ENCODE measurements at places on chromosomes 7 and 10. TPM values are rescaled to one million over a fixed set of nuclear protein-coding genes. Genes with fewer than 3 reads are reported as not detected.

Gene FBXL13
- total RNA-seq = 0.75 TPM

- H3K36me3 ChIP-seq = peaks cover 34% of the 10 kb centered on the region
- H3K4me3 ChIP-seq = no peak overlapping the region
- no peak for DNase-seq
- H3K4me1 ChIP-seq = no peaks in the 10 kb centered on the region
- H3K27me3 ChIP-seq = no peaks in the 10 kb centered on the region
Measured at GRCh38 chr10:102001435-102002068, 54.4 kb downstream of the ARMH3 start.

DNA sequence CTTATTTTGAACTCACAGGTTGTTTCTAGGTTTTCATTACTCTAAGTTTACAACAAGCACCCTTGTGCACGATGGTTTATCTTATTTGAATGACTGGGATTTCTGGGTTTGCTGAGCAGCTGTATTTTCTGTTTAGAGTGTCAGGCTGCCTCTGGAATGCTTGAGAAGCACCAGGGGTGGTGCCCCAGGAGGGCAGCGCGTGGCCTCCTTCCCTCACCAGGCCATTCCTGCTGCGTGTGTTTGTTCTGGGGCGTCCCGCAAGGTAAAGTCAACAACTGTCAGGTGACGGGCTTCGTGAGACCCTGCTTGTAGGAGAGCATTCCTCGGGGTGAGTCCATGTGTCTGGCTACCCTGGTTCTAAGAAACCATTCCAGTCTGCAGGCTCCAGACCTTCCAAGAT lies 54.9 kb downstream of the FAM171A1 start:
- no peak overlapping the region for H3K27ac ChIP-seq
- H3K36me3 ChIP-seq = no peaks in the 10 kb centered on the region
- H3K4me3 ChIP-seq = no peak overlapping the region
- peaks cover 10% of the 10 kb centered on the region for H3K4me1 ChIP-seq

DNA sequence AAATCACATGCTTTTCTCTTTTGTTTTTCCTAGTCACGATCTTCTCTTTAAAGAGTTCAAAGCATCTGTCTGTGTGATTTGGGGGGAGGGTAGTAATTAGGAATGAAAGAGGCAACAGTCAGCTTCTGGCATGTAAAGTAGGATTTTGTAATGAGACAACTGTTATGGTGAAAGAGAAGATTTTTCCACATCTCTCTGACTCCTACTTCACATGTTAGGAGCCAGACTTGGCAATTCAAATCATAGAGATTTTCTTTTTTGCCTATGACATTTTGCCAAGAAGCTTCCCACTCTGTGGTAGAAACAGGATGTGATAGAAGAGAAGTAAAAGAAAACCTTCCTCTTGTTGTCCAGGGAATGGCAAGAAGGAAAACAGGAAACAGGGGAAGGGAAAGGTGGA lies 38.3 kb upstream of the KLHL7 start:
- H3K27me3 ChIP-seq = no peaks in the 10 kb centered on the region
- no peak overlapping the region for H3K4me3 ChIP-seq
- no peak for DNase-seq
- no peaks in the 10 kb centered on the region for H3K36me3 ChIP-seq
- no peak overlapping the region for H3K27ac ChIP-seq

- no peaks in the 10 kb centered on the region for H3K36me3 ChIP-seq
- H3K4me1 ChIP-seq = no peaks in the 10 kb centered on the region
- DNase-seq = no peak
- no peak overlapping the region for H3K27ac ChIP-seq
- no peak overlapping the region for H3K4me3 ChIP-seq
Measured at GRCh38 chr10:121732172-121732571, 133.9 kb upstream of the FGFR2 start.
